Naive thymus-derived CD8-positive, alpha-beta T cell (primary cell): ENCODE measurements at places on chromosomes 5 and 9.

DNA sequence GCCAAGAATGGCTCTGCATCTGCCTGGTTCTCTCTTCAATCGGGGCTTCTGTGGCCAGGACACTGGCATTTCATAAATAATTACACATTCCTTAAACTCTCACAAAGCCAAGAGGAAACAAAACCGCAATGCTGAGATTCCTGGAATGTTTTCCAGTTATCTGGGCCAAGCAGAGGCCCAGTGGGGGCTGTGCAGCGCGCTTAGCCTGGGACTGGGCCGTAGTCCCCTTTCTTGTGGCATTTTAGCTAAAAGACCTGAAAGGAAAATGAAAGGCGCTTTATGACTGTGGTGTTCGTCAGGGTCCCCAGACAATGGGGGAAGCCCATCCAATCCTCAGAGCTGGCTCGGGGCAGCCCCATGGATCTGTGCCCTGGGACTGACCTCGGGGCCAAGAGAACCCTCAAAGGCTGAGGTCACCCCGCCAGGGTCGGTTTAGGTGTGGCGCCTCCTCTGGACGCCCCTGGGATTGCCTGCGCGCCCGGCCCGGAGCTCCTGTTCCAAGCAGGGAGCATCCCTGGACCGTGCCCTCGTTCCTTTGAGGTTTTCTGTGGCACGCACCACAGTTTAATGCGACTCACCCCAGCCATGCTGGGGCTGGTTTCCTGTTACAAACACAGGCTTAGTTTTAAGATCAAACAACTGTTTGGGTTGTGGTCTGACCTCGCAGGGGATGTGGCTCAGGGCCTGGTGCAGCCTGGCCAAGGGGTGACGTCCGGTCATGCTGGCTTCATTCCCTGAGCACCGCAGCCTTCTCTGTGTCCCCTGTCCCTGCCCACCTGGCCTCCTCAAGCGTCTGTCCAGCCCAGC is 51.5 kb upstream of the NKD2 start:
- H3K4me1 ChIP-seq: peaks cover 24% of the 10 kb centered on the region
- peak overlapping the region; percentile 26 for H3K4me3 ChIP-seq
- peaks cover 28% of the 10 kb centered on the region for H3K27me3 ChIP-seq

DNA sequence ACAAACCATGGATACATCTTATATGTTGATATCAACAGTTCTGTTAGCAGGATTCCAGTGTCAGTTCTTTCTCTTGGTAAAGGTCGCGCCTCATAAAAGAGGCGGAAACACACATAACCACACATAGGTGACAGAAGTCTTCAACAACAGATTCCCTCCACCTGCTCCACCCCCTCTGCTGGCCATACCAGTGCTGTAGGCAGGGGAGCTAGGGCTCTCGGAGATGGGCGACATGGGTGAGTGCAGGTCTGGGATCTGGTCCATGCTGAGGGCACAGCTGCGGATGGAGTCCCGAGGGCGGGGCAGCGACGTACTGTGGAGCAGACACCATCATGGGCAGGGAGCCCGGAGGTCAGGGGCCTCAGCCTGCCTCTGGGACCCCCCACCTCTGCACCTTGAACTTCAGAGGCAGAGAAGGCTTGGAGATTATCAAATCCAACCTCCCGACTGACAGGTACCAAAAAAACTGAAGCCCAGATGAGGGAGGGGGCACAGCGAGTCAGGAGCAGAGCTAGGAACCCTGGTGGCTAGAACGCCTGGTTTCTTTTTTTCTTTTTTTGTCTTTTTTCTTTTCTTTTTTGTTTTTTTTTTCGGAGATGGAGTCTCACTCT is 12.0 kb upstream of the TOR2A start:
- H3K4me3 ChIP-seq: peak overlapping the region; percentile 79
- peak overlapping the region; percentile 96 for H3K27ac ChIP-seq
- peak; percentile 46 for DNase-seq
- H3K4me1 ChIP-seq: peaks cover 27% of the 10 kb centered on the region
- H3K36me3 ChIP-seq: peaks cover 7% of the 10 kb centered on the region

DNA sequence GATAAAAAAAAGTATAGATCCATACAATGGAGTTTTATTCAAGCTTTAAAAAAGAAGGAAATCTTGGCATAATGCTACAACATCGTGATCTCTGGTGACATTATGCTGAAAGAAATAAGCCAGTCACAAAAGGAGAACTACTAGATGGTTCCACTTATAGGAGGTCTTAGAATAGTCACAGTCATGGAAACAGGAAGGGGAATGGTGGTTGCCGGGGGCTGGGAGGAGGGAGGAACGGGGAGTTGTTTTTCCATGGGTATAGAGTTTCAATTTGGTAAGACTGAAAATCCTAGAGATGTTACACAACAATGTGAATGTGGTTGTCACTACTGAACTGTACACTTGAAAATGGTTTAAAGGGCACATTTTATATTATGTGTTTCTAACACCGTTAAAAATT is 94.5 kb downstream of the CFAP90 start:
- H3K4me3 ChIP-seq: no peak overlapping the region
- no peaks in the 10 kb centered on the region for H3K36me3 ChIP-seq
- no peak for DNase-seq
- no peak overlapping the region for H3K27ac ChIP-seq
- peaks cover 3% of the 10 kb centered on the region for H3K4me1 ChIP-seq
- H3K27me3 ChIP-seq: peaks cover 32% of the 10 kb centered on the region

DNA sequence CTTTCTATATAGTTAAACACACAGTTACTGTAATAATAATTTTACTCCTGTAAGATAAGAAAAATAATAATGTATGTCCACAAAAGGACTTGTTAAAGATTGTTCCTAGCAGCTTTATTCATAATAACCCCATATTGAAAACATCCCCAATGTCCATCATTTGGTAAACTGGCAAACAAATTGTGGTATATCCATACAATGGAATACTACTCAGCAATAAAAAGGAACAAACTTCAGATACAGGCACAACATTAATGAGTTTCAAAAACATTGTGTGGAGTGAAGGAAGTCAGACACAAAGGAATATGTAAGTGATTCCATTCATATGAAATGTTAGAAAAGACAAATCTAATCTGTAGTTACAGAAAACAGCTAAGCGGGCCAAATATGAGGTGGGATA is 1.9 kb upstream of the MEGF10 start:
- H3K4me3 ChIP-seq: no peak overlapping the region
- peaks cover 46% of the 10 kb centered on the region for H3K27me3 ChIP-seq
- no peak for DNase-seq
- H3K4me1 ChIP-seq: peaks cover 17% of the 10 kb centered on the region
- H3K27ac ChIP-seq: no peak overlapping the region
